Kidney epithelial cell (primary cell): ENCODE measurements at places on chromosomes 5 and 9.

GRCh38 chr9:137294681-137295237 lies 7.3 kb downstream of the NRARP start:
- DNase-seq: no peak

DNA sequence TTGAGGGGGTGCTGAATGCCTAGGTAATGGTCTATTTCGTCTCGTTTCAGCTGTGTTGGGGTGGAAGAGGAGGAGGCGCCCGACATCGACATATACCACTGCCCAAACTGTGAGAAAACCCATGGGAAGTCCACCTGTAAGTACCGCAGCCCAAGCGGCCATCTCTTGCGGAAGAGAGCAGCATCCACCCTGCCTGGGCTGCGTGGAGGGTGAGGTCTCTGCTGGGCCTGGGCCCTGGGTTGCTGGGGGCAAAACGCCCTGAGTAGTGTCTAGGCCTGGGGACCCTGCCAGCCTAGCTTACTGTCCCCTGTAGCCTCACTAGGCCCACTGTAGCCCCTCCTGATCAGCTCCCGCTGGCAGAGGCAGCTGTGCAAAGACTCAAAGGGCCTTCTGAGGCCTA lies 53.5 kb downstream of the PHF2 start:
- no peak for DNase-seq

GRCh38 chr5:148623741-148624140 lies 30.6 kb downstream of the HTR4 start:
- no peak for DNase-seq

DNA sequence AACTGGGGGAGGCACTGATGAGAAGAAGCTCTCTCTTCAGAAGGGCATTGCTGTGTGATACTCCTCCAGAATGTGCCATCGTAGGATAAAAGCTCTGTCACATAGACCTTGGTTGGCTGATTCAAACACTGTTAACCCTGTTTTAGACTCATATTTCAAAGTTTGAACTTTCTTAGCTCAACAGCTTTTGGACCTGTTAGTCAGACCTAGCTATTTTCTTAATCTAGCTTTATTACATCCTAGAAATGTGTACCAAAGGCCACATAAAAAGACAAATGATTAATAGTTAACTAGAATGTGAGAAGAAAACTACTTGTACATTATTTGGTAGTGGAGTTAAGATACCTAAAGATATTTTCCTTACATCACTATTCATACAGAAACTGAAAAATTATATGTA lies 4.3 kb downstream of the RHOBTB3 start:
- DNase-seq: no peak

GRCh38 chr9:127637322-127637847 lies 25.3 kb downstream of the STXBP1 start:
- DNase-seq: no peak

GRCh38 chr9:110173322-110173642 lies 34.7 kb downstream of the C9orf152 start:
- no peak for DNase-seq

DNA sequence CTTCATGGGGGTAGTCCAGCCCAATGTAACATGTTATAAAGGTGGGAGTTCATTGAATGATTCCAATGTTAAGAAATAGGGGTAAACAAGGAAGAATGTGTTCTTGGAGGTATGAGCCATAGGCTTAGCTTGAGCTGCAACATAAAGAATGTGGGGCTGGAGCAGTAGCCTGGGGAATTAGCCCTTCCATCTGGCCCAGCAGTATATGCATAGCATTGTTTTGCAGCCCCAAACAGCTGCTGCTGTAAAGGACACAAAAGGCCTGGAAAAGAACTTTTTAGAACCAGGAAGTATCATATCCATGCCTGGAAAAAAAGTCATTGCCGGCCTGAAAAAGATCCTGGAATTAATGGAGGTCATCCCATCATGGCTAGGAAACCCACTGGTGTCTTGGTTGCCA lies 55.8 kb upstream of the SMARCA2 start:
- DNase-seq: no peak

DNA sequence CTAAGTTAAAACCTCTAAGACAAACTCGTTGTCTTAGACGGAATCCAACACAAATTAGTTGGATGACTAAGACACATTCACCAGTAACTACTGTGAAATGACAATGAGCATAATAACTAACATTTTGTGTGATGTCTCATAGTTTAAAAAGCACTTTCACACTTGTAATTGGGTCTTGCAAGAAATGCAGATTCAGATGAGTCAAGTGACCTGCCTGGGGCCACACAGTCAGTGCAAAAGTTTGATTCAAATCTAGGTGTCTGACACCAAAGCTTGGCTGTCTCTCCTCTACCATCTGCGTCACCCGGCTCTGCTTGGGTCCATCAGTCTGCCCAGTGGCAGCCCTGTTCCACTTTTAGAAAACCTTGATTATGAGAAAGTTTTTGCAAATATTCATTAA lies 143.7 kb downstream of the TTLL11 start:
- DNase-seq: no peak

DNA sequence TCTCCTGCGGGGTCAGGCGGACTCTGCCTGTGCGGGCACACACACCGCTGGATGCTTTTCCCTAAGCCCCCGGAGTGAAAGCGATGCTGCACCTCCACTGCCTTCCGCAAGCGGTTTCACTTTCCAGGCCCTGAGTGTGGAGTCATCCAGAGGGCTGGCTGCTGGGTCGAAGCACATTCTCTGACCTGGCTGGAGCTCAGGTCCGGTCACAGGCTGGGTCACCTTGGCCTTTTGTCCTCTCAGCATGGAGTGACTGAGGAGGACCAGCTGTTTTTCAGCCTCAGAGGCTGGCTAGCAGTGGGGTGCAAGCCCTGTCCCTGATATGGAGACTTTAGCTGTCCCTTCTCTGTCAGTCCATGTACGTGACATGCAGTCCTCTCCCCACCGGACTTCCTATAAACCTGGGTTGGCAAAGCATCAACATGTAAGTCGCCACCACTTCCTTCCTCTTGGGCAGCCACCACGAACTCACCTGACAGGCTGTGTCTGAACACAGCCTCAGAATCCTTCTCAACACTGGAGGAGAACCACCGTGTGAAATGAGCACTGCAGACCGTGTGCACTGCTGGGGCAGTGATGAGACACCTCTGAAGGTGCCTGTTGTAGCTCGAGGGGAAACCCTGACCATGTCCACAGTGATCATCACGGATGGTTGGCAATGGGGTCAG lies 51.3 kb downstream of the GADD45G start:
- DNase-seq: no peak

DNA sequence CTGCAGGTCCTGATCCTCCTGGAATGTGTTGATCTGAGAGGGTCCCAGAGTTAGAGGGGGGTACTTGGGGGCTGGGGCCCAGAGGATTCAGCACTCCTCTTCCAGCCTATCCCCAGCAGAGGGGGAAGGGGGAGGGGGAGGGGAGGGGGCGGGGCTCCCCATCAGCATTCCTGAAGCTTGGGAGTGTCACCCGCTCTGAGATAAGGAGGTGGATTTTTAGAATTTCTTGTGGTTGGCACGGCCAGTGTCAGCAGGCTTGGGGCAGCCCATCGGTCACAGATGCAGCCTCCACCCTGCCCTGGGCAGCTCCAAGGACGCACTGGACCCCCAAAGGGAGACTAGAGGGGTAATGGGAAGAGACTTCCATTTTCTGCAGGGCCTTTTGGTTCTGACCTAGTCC lies 5.3 kb downstream of the FGF18 start:
- DNase-seq: no peak

DNA sequence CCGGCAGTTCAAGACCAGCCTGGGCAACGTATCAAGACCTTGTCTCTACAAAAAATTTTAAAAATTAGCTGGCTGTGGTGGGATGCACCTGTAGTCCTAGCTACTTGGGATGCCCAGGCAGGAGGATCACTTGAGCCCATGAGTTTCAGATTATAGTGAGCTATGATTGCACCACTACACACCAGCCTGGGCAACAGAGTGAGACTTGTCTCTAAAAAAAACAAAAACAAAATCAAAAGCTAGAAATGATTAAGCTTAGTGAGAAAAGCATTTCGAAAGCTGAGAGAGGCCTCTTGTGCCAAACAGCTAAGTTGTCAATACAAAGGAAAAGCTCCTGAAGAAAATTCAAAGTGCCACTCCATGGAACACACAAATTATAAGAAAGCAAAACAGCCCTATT lies 4.8 kb downstream of the FAM151B start:
- no peak for DNase-seq

DNA sequence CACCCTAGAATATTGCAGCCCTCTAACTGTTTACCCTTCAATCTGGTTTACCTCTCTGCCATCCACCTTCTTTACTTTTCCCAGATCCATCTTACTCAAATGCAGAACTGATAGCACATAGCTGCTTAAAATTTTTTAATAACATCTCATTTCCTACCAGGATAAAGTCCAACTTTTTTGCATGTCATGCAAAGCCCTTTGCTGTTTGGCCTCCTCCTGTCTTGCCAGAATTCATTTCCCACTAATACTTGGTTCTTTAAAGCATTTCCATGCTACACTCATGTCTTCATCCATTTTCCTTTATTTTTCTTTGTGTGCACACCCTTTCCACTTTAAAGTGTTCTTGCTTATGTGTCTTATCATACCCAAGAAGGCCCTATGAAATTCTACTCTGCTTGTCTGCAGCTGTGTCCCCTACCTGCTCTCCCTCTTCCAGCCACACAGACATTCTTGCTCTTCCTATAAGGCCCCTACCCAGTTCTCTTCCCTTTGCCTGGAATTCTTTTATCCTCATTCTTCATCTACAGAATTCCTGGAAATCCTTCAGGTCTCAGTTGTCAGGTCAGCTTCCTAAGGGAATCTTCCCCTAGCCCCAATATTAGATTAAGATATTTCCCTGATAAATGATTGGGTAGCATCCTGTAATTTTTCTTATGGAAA lies 50.3 kb downstream of the TLE4 start:
- DNase-seq: no peak

DNA sequence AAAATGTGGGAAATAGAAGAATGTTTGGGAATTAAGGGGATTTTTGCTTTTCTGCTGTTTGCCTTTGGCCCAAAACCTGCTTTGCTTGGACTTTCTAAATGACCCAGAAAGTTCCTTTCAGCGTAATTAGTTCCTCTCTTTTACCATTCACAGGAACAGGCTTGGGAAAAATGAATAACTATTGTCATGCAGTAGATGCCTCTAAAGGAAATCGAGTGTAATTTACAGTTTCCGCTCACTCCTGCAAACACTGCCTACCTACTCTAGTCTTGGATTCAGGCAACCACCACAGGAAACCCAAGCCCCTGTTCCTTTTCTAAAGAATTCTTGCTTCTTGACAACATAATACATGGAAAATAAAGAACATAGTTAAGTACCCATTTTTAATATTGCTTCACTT lies 25.0 kb downstream of the TTC23L start:
- DNase-seq: no peak

- DNase-seq: peak; percentile 96
These were observed 3.3 kb upstream of the MAN1B1 start for GRCh38 chr9:137083394-137084004.

GRCh38 chr5:55187370-55187769 lies 14.4 kb upstream of the CDC20B start:
- no peak for DNase-seq

DNA sequence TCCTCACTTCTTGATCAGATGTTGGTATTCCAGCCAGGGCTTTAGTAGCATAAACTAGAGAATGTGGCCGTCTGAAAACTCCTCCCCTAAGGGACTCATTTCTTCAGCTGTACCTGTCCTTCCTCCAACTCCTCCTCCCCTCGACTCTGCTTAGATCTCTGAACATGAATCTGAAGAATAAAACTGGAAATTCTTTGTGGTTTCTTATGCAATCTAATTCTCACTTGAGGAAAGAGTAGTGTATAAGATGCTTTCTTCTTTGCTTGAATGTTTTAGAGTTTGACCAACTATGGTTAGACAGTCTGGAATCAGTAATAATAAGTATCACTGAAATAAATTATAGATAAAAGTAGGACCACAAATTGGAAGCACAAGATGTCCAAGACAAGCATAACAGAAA lies 128.5 kb downstream of the LRRC70 start:
- no peak for DNase-seq

- no peak for DNase-seq
These were observed 65.8 kb downstream of the ERAP1 start for GRCh38 chr5:96741891-96742309.

GRCh38 chr5:152844713-152845112 lies 439.6 kb upstream of the NMUR2 start:
- DNase-seq: no peak
